Cerebellar cortex (tissue), 1 donor: ENCODE measurements at places on chromosomes 12 and 14.
A peak's percentile ranks its signal among the peaks of the same experiment; 100 is the strongest.

GRCh38 chr12:7638760-7639555, 26.8 kb downstream of the APOBEC1 start:
- peak; percentile 88 for DNase-seq

DNA sequence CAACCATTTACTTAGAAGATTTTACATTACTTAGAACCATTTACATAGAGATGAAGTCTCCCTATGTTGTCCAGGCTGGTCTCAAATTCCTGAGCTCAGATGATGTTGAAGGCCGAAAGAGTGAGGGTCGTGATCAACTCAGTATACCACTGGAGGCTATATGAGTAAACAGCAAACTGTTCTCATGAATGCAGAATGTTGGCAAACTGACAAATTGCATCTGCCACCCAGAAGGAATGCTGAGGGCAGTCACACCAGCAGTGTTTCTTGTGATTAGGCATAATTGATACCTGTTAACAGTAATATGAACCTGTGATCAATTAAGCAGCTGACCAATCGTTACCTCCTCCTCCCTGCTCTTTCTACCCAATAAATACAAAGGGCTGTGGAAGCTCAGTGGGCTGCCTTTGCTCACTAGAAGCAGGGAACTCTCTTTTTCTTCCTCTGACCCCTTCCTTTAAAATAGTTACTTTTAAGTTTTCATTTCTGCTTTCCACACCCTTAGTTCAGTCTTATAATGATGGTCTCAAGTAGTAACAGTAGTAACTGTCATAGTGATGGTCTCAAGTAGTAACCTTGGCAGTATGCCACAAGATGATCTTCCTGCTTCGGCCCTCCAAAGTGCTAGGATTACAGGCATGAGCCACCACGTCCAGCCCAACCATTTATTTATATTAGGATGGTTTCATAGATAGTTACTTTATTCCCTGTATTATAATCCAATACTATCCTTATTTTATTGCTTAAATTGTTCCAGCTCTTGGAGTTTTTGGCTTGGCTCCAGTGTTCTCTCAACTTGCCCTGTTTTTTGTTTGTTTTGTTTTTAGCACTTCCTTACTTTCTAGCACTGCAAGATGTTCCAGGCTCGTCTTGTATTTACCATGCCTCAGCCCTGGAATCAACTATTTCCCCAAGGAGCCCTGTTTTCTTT, 25.8 kb downstream of the LIMA1 start:
- no peak for DNase-seq

DNA sequence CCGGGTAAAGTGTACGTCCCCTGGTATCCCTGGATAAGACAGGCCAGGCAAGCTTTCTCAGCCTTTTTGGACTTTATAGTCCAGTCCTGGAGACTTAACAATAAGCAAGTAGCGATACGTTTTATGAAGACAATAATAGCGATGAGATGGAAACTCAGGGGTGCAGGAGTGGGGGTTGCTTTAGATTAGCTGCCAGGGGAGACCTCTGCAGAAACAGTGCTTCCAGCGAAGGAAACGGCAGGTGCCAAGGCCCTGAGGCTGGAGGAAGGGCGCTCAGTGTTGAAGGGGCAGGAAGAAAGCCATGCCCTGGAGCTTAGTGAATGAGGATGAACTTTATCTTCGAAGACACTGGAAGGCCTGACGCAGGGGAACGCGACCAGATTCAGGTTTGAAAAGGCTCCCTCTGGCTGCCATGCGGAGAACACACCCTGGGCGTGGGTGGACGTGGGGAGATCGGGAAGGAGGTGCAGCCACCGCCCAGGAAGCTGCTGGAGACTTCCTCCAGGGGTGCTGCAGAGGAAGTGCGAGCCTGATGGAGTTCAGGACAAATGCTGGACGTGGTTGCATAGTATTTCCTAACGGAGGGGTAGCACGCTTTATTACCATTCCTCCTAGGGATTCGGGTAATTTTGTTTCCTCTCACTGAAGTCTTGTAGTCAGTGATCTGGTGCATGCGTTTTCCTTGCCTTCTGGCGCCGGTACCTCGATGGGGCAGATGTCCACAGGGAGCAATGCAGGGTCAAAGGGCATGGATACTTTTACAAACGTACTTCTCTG, 26.1 kb upstream of the UBC start:
- peak; percentile 91 for DNase-seq

- DNase-seq: no peak
Measured at GRCh38 chr12:12892681-12893141, 1.3 kb downstream of the GPRC5A start.

- no peak for DNase-seq
Measured at GRCh38 chr12:49730050-49730449, 11.3 kb upstream of the TMBIM6 start.

DNA sequence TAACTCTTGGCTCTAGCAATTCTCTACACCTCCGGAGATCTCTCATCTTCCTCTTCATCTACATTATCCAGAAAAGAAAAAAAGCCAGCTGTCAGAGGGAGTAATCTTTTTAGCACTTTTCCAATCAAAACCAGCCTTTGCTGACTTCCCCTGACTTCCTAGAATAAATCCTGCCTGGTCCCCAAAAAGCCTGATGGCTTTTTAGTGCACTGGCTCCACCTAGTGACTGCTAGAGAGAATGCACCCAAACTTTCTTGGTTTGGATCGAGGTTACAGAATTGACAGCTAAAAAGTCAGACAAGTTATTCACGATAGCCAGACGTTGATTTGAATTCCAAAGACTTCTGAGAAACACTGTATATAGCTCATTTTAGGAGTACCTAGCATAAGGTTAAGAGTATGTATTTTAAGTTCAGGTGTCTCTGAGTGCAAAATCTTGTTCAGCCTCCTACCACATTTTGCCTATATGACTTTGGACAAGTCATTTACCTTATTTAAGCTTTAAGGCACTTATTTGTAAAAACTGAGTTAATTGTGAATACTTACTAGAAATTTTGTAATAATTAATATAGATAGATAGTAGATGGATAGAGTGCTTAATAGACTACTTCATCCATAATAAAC, 185.7 kb upstream of the GRIN2B start:
- DNase-seq: peak; percentile 72

- peak; percentile 32 for DNase-seq
Measured at GRCh38 chr12:64452559-64453329, 824 bp downstream of the TBK1 start.

DNA sequence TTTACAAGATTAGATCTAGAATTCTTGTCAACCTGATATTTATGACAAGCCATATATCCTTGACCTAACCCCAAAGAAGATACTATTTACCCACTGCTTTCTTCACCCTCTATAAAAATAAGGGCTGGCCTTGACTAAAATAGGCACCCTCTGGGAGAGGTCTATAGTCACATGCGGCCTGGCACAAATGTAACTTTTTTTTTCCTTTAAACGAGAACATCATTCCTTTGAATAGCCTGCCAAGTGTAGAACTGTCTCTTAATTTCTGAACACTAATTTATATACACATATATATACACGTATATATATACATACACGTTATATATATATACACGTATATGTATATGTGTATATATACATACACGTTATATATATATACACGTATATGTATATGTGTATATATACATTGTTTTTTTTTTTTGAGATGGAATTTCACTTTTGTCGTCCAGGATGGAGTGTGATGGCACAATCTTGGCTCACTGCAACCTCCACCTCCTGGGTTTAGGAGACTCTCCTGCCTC, 18.6 kb downstream of the PPTC7 start:
- DNase-seq: no peak

DNA sequence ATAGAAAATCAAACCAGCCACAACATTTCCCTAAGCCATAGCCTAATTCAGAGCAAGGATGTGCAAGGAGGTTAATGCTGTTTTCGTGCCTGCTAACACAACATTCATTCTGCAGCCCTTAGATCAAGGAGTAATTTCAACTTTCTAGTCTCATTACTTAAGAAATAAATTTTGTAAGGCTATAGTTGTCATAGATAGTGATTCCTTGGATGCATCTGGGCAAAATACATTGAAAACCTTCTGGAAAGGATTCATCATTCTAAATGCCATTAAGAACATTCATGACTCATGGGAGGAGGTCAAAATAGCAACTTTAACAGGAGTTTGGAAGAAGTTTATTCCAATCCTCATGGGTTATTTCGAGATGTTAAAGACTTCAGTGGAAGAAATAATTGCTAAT, 283.2 kb downstream of the RPAP3 start:
- no peak for DNase-seq

DNA sequence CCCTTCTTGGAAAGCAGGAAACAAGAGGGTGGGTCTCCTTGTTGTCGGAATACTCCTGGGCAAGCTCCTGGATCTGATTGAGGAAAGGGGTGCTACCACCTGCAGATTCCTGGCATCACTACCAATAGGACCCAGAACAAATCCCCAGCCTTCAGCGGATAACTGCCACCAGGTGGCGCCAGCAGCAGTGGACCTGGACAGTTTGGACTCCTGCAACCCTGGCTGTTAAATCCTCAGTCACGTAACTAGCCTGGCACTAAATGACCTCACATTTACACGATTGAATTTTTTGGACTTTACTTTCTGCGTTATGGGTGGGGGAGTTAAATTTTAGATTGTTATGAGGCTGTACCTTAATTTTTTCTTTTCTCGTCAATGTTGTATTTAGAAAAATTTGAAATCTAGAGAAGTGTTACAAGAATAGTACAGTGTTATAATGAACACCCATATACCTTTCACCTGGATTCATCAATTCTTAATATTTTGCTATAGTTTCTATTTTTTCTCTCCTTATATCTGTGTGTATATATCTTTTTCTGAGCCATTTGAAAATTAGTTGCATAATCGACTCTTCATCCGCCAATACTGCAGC, 95.6 kb downstream of the GAS2L3 start:
- DNase-seq: peak; percentile 48

DNA sequence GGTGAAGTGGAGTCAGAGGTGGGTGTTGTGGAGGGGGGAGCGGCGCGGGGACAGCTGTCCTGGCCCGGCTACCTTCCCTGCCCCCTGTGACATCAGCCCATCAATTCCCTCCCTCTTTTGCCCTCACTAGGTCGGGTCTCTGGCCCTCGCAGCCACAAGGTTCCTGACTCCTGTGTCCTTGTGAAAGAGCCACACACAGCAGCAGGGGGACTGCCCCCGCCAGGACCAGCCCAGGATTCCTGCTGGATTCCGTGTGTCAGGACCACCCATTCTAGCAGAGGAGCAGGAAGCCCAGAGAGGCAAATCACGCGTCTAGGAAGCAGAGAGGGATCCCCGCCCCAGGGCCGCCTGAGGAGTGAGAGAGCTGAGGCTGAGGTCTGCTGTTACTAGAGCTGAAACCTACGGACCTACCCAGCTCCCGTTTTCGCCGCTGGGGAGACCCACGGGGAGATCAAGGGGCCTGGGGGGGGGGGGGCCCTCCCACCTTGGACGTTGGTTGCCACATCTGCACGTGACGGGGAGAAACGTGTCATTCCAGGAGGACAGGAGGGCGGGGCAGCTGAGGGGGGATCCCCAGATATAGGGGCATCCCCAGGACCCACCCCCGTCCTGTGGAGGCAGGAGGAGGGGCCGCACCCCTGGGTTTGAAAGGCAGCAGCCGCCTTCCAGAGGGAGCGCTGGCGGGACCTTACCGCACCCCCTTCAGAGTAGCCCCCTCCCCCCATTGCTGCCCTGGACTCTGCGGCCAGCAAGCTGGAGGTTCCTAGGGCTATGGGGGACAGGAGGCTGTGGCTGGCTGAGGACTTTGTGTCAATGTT, 12.5 kb upstream of the INF2 start:
- no peak for DNase-seq
